ENCODE measurements at places on chromosomes 16 and 17.

DNA sequence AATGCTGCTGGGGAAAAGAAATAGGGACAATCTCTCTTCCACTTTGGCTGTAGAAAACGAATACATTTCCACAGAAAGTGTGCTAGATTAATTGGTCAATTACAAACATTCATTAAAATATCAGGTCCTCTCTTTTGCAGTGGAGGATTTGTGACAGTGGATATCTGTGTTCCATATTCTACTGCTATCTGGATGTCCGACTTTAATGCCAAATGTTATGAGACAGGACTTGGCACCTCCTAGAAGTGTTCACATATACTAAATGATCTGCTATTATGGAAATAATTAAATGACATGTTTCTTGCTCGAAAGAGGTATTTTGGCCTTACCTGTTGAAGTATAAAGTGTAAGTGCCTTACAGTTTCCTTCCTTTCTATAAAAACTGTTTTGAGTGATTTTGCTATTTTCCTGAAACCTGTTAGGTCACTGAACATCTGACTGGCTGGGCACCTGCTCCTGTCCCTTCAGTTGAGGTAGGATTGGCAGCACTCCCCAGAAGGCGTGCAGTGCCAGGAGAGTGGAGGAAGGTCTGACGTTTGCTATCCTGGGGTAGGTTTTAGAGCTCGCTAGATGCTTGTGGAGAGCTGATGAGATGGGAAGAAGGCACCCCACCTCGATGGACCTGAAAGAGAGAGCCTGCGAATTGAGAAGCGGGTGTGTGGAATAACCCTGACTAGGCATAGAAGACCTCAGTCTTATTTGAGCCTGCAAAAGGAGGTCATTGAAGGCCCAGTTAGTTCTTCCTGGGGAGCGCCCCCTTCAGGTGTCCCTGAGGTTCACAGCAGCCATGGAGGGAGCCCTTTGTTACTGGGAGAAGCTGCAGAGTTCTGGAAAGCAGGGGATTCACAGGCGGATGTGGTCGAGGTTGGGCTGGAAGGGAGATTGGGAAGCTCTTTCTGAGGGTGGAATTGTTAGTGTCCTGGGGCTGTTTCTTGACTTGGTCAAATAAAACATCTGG lies 159.4 kb upstream of the ZNF267 start:
- DNase-seq = no peak

DNA sequence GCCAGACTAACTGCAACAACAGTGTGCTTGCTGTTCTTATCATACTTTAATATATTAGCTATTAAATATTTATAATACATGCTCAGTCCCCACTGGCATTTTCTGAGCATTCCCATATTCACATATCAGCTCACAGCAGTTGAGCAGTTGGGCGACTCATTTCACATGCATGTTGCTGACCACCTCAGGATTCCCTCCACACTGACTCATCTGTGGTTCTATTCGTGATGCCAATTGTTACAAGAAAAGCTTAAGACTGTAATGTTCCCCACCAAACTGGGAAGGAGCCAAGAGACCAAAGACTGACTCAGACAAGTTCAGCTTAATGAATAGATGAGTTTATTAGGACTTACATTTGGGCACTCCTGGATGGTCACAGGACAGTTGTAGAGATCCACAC lies 100.3 kb upstream of the KIF2B start:
- DNase-seq = no peak

DNA sequence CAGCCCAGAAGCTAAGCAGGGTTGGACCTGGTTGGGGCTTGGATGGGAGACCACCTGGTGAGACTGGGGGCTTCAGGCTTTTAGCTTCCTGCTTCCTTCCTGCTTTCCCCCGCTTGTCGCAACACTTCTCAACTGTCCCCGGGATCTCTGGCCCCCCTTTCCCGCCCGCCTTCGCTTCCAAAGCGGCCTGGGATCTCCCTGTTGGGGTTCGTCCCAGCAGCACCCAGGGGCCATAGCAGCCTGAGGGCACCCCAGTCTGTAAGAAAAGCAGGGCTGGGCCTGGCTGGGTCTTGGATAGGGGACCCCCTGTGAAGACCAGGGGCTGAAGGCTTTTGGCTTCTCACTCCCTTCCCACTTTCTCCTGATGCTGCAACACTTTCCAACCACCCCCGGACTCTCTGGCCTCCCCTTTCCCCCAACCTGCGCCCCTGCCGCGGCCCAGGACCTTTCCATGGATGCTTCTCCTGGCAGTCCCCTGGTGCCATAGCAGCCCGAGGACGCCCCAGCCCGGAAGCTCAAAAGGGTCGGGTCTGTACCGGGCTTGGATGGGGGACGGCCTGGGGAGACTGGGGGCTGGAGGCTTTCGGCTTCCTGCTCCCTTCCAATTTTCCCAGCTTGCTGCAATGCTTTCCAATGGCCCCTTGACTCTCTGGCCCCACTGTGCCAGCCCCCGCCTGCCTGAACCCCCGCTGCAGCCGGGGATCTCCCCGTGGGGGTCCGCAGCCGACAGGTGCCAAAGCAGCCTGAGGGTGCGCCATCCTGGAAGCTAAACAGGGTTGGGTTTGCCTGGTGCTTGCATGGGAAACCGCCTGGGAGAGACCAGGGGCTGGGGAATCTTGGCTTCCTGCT lies 2276.2 kb downstream of the TP53TG3F start:
- no peak for DNase-seq

DNA sequence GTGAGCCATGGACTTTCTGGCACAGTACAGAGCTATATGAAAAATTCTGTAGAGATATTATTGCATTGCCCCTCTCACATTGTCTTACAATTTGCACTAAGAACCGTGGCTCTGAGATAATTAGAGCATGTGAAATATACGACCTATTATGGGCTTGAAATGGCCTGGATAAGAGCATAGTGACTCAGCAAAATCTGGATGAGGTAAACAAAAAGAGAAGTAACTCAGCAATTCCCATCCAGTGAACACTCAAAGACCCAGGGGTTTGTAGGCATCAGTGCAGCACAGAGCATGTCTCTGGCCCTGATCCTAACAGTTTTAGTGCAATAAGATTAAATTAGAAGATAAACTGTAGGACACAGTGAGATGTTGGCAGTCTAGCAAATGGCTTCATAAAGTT lies 317.2 kb upstream of the MYOCD start:
- no peak for DNase-seq

GRCh38 chr16:17365211-17365541 lies 105.6 kb downstream of the XYLT1 start:
- DNase-seq = no peak

DNA sequence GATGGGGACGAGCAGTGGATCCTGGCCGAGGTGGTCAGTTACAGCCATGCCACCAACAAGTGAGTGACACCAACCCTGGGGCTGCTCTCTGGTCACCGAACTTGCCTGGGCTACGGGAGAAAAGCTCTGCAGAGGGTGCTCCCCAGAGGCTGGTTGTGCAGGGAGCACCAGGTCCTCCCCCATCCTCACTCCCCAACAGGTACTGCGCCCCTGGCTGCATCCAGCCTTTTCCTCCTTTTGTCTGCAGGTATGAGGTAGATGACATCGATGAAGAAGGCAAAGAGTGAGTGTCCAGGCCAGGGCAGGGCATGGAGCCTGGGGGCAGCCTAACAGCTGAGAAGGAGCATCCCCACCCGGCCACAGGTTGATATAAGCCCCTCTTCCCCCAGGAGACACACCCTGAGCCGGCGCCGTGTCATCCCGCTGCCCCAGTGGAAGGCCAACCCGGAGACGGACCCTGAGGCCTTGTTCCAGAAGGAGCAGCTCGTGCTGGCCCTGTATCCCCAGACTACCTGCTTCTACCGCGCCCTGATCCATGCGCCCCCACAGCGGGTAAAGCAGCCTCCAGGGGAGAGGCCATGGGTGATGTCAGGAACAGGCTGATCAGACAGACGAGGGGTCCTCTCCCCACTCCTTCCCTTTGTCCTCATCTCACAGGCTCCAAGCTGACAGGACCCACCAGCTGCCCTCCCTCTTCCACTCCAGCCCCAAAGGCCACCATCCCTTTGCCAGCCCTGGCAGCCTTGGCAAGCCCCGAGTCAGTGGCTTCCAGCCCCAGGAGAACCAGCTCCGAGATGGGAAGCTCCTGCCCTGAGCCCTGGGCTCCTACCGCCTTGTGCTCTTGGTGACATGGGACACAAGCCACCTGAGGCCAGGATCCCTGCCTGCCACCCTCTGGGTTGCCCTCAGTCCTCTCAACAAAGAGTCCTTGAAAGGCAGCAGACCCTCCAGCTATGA lies 6.2 kb downstream of the SULT1A2 start:
- no peak for DNase-seq

DNA sequence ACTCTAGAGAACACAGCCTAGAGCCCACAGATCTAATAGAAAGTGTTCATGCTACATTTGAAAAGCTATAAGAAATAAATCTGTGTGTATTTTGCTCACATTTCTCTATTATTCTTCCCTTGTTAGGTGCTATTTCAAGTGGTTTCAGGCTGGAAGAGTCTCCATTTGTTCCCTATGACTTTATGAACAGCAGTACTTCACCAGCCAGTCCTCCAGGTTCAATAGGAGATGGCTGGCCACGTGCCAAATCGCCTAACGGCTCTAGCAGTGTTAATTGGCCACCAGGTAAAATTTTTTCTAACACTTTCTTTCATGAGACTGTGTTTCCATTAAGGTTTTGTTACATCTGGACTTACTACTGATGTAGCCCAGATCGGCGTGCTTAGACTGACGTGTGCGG lies 30.7 kb upstream of the SLC5A11 start:
- peak; percentile 22 for DNase-seq

DNA sequence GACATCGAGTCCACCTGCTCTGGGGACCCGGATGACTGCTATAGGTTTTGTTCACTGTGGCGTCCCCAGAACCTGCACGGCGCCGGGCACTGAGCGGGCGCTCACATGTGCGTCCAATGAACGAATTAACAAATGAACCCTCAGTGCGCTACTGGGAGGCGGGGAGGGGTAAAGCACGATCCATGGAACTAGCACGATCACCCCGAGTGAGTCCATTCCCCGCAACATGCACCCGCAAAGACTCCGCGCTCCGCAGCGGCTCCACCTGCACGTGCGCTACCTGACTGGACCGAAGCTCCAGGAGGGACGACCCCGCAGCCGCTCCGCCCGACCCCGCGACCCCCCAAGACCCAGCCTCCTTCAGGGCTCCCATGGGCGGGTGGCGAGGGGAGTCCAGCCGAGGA lies 491 bp downstream of the TRAP1 start:
- peak; percentile 24 for DNase-seq

- DNase-seq = no peak
Observed at GRCh38 chr17:44211281-44212265, 7.9 kb downstream of the UBTF start.

- no peak for DNase-seq
Observed at GRCh38 chr16:73062743-73063733, 15.1 kb upstream of the ZFHX3 start.

DNA sequence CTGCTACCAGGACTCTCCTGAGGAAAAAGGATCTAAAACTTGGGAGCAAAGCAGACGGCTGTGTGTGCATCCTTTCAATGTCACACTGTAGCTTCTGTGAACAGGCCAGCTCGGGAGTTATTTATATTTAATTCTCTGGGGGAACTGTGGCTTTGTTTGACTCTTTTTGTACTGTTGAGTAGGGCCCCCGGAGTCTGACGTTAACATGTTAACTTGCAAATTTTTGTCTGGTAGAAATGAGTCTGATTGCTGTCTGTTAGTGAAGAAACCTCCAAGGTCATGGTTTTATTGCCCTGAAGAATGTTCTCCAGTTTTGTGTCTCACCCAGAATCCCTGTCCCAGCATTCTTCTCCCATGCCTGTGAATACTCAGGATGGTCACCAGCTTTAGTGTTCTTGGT lies 14.2 kb upstream of the KCNG4 start:
- DNase-seq = no peak

GRCh38 chr16:56343661-56344517 lies 81.5 kb downstream of the AMFR start:
- DNase-seq = no peak

GRCh38 chr17:82383411-82383810 lies 11.8 kb downstream of the UTS2R start:
- no peak for DNase-seq

DNA sequence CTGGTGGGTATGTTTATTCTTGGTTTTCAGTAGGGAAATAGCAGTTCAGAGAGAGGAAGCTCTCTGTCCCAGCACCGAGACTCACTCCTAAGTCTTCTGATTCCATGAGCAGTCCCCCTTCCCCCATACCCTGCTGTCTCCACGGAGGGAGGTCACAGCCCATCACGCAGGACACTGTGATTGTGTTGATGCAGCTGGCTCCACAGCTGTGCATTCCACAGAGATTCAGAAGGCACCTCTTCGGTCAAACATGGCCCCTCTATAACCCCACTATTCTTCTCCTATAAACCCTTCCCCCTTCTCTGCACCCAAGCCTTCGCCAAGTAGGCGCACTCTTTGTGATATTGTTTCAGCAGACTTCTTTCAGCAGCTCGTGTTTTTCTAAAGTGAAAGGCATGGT lies 104.3 kb upstream of the HLF start:
- DNase-seq = no peak

- DNase-seq = no peak
Observed at GRCh38 chr17:16937431-16937830, 34.5 kb downstream of the TNFRSF13B start.

GRCh38 chr17:17911001-17911613 lies 61.1 kb downstream of the TOM1L2 start:
- no peak for DNase-seq

- no peak for DNase-seq
Observed at GRCh38 chr17:58605986-58606385, 85.9 kb downstream of the TEX14 start.

DNA sequence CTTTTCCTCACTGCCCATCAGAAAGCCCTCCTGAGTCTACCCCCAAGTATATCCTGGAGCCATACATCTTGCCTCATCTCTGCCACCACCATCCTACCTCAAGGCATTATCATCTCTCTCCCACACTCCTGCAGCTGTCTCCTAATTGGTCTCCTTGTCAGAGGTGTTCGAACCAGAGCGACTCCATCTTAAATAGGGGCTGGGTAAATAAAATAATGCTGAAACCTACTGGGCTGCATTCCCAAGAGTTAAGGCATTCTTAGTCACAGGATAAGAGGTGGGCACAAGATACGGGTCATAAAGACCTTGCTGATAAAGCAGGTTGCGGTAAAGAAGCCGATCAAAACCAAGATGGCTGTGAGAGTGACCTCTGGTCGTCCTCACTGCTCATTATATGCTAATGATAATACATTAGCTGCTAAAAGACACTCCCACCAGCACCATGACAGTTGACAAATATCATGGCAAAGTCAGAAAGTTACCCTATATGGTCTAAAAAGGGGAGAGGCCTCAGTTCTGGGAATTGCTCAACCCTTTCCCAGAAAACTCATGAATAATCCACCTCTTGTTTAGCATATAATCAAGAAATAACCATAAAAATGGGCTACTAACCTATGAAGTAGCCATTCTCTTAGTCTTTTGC lies 97.0 kb upstream of the C16orf82 start:
- DNase-seq = no peak

Measured in DMS79 (cell line).